Muscle of arm (tissue), 14 donors: ENCODE measurements at places on chromosomes 11 and 22. TPM values are rescaled to one million over a fixed set of nuclear protein-coding genes. Genes with fewer than 3 reads are reported as not detected.

Gene INTS4
- polyA plus RNA-seq = 21.8 TPM

Gene NCAPH2
- 31.8 TPM for polyA plus RNA-seq

Gene VWCE
- 7.9 TPM for polyA plus RNA-seq

Gene TRIM22
- 12.1 TPM for polyA plus RNA-seq

Gene CEND1
- polyA plus RNA-seq = 0.13 TPM

Gene CAVIN3
- polyA plus RNA-seq = 19.5 TPM

Gene MOGAT2
- polyA plus RNA-seq = not detected

Gene CRYBB3
- polyA plus RNA-seq = not detected

Gene CHADL
- polyA plus RNA-seq = 3.9 TPM

Gene TRPC6
- polyA plus RNA-seq = 17.2 TPM

Gene SF1
- polyA plus RNA-seq = 428 TPM

Gene TRIM48
- polyA plus RNA-seq = not detected
